ENCODE measurements at places on chromosomes 4 and X.

DNA sequence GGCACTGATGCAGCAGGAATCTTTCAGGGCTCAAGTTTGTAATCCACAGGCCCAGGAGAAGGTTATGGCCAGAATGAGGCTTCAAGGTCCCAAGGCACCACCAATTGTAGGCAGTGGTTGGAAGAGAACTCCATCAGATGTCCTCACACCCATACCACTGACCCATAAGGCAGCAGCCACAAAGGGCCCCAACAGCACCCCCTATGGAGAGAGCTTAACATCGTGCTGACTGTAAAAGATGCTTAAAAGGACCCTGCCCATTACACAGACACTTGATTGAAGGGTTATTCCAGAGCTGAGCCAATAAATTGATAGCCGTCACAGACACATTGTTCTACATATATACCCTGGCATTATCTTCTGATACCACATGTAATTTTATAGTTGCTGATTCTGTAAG lies 113.7 kb downstream of the SOWAHB start:
- no peak for DNase-seq

DNA sequence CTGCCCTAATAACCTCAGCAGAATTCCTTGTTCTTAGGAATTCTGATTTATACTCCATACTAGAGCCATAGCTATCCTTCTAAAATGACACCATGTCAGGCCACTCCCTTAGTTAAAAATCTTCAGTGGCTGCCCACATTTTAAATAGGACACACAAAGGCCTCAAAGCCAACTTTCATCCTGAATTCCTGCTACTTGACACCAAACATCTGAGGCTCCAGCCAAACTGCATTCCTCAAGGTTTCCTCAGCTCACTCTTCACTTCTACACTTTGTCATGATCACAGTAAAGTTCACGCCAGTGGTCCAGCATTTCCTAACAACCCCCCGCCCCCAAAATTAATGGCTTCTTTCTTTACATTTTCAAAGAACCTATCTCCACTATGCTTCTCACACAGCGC lies 124.3 kb downstream of the ADGRA3 start:
- DNase-seq = no peak

- DNase-seq = no peak
Observed at GRCh38 chr4:4402966-4403365, 16.1 kb downstream of the NSG1 start.

DNA sequence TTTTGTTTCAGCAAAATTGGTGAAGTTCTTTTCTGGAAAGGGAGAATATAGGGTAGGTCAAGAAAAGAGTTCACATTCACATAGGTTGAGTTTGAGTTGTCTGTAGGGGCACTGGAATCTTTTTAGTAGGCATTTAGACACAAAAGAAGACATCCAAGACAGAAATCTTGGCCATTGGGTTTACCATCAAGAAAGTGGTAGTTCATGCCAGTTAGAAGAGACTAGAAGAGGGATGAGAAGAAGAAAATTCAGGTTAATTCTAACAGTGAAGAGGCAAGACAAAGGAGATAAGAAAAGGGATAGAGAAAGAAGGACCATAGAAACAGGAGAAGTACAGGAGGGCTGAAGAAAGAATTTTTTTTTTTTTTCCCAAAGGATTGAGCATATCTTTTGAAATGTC lies 39.9 kb downstream of the PAQR3 start:
- no peak for DNase-seq

- DNase-seq = no peak
Observed at GRCh38 chr4:26503427-26503826, 13.1 kb upstream of the CCKAR start.

GRCh38 chrX:118251271-118251670 lies 94.6 kb upstream of the WDR44 start:
- no peak for DNase-seq

GRCh38 chr4:186557061-186557460 lies 1.7 kb upstream of the MTNR1A start:
- no peak for DNase-seq

- DNase-seq = no peak
Observed at GRCh38 chrX:48558271-48558670, 16.0 kb upstream of the RBM3 start.

GRCh38 chr4:76881375-76881774 lies 16.6 kb downstream of the SOWAHB start:
- no peak for DNase-seq

DNA sequence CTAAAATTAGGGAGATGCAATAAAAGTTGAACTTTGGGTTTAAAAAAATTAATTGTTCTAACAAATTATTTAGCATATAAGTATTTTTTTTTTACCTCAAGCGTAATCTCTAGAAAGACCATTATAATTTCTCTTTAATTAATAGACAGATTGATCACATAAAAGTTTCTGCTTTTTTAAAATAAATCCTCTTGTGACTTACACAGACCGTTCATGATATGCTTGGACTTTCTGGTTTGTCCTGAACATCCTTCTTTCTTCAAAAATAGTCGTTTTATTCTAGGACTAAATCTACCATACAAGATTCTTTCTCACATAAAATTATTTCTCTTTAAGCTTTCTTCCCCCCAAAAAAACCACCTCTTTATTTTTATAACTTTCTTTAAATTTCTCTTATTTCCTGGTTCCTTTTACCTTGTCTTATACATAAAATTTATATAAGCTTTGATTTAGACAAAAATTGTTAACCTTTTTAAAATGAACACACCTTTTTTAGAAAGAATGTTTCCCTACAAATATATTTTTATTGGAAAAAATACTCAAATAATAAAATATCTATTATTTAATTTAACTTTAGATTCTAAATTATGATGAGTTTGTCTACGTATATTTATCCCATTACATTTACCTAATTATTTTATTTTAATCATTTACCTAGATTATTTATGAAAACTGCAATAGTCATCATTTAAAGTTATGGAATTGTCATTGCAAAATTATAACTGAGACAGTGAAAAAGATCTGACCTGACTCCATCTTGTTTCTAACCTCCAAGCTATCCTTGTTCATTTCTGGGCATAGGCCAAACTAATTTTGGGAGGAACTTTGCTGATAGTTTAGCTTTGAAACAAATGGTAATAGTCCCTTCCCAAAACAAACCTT lies 37.6 kb downstream of the PGRMC2 start:
- DNase-seq = no peak

- DNase-seq = no peak
Observed at GRCh38 chrX:47093248-47093647, 15.0 kb downstream of the RGN start.

DNA sequence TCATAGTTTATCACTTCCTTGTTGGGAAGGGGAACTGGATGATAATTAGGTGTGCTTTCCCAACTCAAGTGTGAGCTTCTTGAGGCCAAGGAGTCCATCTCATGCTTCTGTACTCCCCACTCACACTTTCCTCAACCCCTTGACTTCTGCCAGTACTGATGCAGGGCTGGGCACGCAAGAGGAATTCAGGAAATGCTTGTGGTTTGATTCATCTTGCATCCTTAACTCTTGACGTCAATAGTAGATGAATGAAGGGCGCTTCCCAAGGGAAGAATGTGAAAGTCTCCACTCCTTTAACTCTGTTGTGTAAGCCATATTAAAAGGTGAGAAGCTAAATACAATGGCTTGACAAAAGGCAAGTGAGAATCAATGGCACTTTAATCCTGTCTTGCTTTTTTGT lies 101.8 kb downstream of the AGTR2 start:
- no peak for DNase-seq

- no peak for DNase-seq
Observed at GRCh38 chr4:181685911-181686310, 557.3 kb upstream of the TENM3 start.

GRCh38 chr4:48017108-48017571 lies 568 bp downstream of the NIPAL1 start:
- peak; percentile 31 for DNase-seq

DNA sequence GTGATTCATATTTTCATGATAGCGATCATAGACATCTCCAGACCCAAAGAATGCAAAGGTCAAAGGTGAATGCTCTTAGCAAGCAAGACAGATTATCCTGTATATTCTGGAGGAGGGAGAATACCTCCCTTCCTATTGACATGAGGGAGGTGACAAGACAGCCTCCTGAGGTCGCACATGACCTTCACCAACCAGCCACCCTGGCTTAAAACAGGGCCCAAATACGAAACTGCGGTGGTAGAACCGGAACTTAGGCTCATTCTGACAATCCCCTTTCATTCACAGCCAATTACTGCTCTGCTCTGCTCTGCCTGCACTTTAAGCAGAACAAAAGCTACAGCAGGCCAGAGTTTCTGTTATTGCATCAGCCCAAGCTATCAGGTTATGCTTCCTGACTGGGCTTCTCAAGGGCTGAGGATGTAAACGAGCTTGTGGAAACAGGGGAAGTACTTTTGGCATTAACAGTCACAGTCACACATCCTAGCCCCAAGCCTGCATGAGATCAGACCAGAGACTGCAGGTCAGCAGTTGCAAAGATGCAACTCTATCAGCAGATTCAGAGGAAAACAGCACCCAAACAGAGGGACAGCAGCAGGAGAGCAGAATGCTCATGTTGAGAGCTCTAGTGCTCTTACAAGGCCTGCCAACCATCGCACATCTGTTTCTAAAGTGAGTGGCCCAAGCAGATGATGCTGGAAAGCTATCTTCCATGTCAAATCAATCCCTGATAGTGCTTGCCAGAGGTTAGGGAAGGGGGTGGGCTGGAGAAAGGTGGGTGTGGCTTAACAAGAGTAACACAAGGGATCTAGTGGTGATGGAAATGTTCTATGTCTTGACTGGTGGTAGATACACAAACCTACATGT lies 51.3 kb upstream of the MAP3K15 start:
- DNase-seq = no peak

- DNase-seq = no peak
Observed at GRCh38 chr4:164997941-164998340, 20.5 kb upstream of the TRIM61 start.

DNA sequence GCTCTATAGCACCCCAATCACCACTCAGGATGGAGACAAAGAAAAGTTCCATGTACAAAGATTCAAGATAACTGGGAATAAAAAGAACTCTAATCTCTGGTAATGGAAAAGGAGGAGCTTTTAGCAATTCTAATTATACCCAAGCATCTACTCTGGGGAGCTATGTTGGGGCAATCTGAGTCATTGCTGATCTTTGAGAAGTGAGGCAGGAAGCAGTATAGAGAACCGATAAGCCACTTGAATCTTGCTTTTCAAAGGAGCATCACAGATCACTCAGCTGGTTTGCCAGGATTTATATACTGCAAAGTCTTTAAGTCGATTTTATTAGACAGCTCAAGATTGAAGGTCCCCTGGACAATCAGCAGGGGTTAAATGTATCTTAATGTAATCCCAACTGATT lies 220.0 kb downstream of the ENOX2 start:
- DNase-seq = no peak

- DNase-seq = no peak
Observed at GRCh38 chr4:108156391-108156790, 12.3 kb downstream of the LEF1 start.

- no peak for DNase-seq
Observed at GRCh38 chr4:122715221-122715620, 17.3 kb upstream of the BBS12 start.

GRCh38 chr4:159204566-159204965 lies 101.7 kb downstream of the RAPGEF2 start:
- no peak for DNase-seq

GRCh38 chrX:121161501-121161933 lies 114.1 kb downstream of the GLUD2 start:
- DNase-seq = no peak

DNA sequence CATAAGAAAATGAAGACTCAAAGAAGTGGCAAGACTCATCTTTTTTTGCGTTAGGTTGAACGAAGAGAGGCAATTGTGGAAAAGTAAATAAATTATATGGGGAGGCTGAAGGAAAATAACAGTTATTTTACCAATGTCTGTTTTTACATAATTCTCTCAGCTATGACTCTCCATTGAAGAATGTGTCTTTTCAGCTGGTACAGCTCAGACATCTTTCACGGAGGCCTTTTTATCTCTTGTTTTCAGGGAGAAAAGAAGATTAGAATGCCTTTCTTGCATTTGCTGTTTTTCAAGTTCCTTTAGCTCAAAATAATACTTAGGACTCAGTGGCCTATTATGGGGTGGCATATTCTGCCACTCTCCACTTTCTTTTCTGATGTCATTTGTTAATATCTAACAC lies 153.0 kb downstream of the ADAM29 start:
- no peak for DNase-seq

DNA sequence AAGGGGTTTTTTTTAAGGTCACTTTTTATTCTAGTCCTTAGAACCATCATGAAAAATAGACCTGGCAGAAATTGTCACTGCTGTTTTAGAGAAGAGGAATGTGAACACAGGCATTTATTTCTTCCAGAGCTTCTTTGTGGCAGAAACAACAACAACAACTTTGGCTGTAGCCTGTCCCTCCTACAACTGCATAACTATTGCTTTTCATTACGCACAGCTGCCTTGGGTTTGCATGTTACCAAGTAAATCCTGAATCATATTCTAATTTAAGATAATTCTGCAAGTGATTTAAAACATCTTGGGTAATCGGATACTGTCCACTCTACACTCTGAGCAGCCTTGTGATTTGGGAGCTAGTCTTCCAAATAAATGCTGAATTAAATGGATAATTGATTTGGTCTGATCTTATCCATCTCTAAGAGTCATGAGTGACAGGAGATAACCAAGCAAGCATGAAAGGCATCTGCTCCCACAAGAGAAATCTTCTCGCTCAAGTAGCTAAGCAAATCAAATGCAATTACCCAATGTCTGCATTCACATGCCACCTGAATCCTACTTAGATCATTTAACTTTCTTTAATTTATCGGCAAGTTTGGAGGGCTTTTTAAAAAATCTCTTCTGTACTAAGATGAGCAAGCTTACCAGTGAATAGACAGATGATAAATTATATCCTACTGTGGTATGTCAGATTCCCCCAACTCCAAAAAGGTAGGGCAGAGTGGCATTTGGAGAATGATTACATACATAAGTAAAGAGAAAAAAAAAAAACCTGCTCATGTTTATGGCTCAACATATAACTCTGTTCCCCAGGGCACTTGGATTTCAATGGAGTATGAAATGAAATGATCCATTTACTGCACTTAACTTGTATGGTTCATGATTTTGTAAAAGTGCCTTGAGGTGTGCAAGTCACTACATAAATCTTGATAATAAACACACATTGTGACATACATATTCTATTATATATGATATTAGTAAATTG lies 73.6 kb downstream of the EGF start:
- DNase-seq = no peak

DNA sequence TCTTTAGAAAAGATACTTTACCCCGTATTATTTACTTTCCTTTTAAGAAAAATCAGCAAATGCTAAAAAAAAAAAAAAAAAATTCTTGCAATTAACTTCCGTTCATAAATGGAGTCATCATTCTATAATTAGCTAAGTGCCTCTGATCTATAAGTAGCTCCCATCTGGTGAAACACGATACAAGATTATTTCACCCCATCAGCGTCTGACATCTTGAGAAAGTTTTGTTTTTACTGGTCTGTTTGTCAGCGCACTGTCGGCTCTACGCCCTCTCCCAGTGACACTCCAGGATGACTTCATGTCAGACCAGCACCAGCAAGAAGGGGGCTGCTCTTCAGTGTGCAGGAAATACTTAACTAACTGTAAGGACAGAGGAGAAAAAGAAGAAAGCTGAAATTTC lies 108.3 kb downstream of the AFAP1 start:
- DNase-seq = no peak
